NCI-H2171 (cell line): ENCODE measurements at places on chromosomes 2 and 18.

GRCh38 chr18:67789165-67789545, 272.6 kb upstream of the DSEL start:
- DNase-seq: no peak

DNA sequence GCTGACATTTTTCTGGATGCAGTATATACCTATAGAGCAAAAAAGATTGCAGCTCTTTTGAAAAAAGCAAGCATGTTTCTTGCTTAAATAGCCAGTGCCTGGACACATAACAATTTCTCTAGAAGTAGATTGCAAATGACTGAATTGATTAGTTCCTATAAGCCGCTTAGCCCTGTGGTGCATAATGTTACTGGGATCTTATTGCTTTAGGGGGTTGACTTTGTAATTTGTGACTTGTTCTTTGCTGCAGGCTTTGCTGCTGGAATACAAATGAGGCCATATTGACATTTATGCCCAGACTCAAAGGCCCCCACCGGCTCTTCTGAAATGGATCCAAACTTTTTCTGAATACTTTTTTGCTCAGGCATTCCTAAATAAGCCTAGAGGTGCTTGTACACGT, 182.6 kb downstream of the SH3BP4 start:
- DNase-seq: no peak

DNA sequence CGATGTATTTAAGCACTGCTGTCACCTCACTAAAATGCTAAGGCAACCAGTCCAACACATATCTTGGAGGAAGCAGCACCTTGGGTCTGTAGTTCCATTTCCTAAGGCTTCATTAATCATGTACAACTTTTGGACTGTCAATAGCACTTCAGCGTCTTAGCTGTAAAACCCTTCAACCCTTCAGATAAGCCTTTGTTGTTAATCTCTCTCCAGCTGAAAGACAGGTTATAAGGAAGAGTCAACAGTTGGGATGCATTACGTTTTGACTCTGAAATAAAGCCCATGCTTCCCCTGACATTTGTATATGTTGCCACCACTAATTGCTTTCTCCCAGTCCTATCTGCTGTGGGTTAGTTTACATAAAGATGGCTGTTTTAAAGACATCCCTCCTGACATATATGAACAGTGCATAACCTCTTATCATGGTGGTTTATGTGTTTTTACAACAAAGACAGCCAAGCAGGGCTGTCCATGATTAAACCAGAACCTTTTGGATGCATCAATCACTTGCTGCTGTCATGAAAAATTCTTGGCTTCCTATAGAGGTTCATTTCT, 81.5 kb downstream of the EPHA4 start:
- no peak for DNase-seq

DNA sequence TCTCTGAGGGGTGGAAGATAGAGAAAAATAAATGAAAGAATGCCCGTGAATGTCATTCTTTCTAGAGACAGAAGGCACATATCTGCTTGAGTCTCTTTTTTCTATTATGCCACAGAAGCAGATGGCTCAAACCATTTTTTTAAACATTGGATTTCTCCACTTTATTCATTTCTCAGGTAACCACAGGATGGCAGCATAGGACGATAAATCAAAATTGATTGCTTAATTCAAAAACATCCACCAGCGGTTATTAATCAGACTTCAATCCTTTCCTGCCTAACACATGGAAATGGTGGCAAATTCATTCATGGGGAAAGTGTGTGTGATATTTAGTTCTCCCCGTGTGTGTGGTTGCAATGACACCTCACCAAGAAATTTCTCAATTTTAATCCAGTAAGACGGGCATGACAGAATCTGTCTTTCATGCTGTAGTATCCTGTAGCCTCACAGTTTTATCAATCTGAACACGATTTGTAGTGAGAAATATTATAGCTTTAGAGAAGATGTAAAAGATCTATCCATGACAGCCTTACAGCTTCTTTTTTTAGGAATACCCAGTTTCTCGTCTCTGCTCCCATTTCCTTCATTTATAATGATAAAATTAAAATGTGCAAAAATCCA, 72.2 kb downstream of the DSC3 start:
- DNase-seq: peak; percentile 57

- DNase-seq: no peak
These were observed 90.8 kb downstream of the DSEL start for GRCh38 chr18:67425672-67426071.

DNA sequence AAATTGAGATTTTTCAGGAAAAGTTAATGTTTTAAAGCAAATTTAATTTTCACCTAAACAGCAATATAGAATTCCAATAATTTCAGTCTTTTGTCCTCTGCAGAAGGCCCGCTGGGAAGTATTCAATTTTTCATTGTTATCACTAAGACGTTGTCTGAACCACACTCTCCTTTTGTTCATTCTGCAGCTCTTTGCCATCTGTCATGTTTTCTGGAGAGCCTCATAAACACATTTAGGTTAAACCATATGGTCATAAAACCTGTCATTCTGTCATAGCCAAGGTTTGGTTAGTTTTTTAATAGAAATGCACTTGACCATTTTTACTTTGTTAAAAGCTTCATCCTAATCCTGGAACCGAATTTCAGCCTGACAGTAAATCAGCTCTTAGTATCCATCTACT, 54.0 kb upstream of the PGAP1 start:
- peak; percentile 91 for DNase-seq

GRCh38 chr2:205660521-205661124, 21.7 kb upstream of the NRP2 start:
- DNase-seq: no peak

DNA sequence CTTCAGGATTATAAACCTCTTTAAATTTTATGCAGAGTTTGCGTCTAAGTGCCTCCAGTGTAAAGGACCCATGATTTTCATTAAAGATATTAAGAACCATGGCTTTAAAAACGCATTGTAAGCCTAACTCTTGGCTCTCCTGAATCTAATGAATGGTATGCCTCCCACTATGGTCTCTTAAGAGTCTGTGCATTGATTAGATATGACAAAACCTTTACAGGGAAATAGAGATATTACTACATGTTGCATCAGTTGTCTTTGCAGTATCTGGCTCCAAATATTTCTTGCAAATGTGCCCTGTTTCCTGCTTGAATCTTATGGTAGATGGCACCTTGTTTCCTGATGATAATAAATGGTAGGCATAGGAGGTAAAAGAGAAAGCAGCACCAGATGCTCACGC, 189.3 kb upstream of the FSHR start:
- no peak for DNase-seq

GRCh38 chr2:65922030-65922429, 489.6 kb upstream of the SPRED2 start:
- DNase-seq: no peak

DNA sequence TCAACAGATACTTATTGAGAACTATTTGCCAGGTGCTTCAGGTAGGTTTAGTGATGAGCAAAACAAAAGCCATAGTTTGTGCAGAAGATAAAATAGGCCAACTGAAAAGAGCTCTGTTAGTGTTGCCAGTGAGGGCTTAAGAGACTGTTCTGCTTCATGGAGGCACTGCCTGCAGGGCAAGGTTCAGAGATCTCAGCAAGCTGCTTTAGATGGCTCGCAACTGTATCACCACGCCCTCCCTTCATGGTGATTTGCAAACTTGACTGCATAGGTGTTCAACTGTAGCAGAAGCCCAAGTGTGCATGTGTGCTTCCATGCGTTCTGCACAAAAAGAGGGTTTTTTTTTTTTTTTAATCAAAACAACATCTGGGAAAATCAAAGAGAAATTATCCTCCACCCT, 84.5 kb downstream of the RAPH1 start:
- DNase-seq: no peak

GRCh38 chr18:26549263-26550094, 1.1 kb upstream of the KCTD1 start:
- DNase-seq: peak; percentile 19

GRCh38 chr2:170191166-170191866, 13.4 kb downstream of the MYO3B start:
- DNase-seq: no peak

DNA sequence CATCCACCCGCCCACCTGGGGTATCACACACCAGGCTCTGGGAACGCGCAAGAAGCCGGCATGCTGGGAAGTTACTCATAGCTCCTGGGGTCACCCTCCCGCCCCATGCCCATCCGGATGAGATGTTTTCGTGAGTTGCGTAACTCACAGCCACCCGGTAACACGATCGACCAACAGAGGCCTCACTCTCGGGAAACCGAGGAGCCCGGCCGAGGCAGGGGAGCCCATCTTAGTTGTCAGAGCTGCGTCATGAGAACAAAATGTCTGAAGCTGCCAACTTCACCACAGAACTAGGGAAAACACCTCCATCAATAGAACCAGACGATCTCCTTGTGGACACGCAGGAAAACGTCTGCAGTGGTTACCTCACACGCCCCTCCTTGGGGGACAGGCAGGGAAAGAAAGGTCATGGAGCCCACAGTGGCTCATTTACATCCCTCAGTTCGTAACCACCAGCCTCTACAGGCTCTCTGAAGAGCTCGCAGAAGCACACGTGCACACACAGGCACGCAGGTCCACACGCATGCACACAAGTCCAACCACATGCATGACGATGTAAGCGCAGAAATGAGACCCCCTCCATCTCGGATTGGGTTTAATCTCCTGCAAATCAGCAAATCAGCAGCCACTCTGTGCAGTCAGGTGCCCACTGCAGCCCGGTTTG, 26.2 kb downstream of the ADI1 start:
- no peak for DNase-seq

- no peak for DNase-seq
These were observed 123.0 kb upstream of the SETBP1 start for GRCh38 chr18:44557616-44558151.

- DNase-seq: no peak
These were observed 53.3 kb upstream of the CCDC195 start for GRCh38 chr2:224769489-224769888.

- no peak for DNase-seq
These were observed 676 bp downstream of the SH3BP4 start for GRCh38 chr2:234952270-234953115.

DNA sequence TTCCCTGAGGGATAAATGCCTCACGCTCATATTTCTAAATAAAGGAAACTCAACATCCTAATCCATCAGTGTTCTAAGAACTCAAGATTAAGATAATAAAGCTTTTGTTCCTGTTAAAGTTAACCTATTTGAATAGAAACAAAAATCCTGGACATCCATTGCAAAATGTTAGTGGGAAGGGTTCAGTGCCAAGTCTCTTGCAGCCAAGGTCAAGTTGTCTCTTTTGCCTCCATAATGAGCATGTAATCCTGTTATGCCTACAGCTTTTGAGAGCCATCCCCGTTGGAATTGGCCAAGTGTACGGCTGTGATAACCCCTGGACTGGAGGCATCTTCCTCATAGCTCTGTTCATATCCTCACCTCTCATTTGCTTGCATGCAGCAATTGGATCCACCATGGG, 51.3 kb upstream of the SLC14A1 start:
- DNase-seq: no peak

DNA sequence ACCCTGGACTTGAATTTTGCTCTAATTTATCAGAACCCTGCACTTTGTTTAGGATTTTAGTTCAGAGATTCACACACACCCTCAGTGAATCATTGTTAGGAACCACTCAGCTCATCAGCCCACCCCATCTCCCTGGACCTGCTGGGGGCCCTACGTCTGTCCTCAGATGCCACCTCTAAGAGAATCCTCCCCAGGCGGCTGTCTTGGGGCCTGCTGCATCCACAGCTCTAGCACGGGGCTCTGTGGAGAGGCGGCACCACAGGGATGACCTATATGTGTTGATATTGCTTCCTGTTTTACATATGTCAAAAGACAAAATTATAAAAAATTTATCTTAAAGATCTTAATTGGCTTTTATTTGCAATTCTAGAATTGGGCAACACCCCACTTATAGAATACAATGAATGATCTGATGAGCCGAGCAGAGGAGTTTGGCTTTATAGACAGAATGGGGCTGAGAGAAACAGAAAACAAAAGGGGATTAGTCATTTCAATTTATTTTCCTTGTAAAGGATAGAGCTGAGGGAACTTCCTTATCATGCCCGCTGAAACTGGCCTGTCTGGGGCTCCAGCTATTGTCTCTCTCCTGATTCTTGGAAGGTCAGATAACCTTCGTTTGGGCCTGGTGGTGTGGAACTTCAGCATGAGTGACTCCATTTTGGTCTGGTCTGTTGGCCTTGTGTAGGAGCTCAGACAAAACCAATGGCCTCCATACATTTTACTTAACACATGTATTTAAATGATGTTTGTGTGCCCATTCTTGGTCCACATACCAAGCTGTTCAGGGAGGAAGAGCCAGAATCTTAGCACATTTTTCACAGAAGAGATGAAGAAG, 1.4 kb downstream of the MYO7B start:
- no peak for DNase-seq

GRCh38 chr2:26122630-26123029, 50.3 kb upstream of the GAREM2 start:
- no peak for DNase-seq
